Thymus (tissue), 14 donors: ENCODE measurements at places on chromosomes 2 and 18. TPM values are rescaled to one million over a fixed set of nuclear protein-coding genes. Genes with fewer than 3 reads are reported as not detected.

Gene MEP1B
- 0.19 TPM for total RNA-seq

Gene DNER
- total RNA-seq = 0.09 TPM

GRCh38 chr2:173238385-173238784 is 116.3 kb upstream of the CDCA7 start:
- H3K27ac ChIP-seq = no peak overlapping the region
- no peaks in the 10 kb centered on the region for H3K27me3 ChIP-seq
- peaks cover 8% of the 10 kb centered on the region for H3K36me3 ChIP-seq
- no peak overlapping the region for H3K4me3 ChIP-seq

GRCh38 chr2:191415858-191416257 is 170.7 kb downstream of the MYO1B start:
- H3K27ac ChIP-seq = no peak overlapping the region
- H3K27me3 ChIP-seq = no peaks in the 10 kb centered on the region
- DNase-seq = no peak

DNA sequence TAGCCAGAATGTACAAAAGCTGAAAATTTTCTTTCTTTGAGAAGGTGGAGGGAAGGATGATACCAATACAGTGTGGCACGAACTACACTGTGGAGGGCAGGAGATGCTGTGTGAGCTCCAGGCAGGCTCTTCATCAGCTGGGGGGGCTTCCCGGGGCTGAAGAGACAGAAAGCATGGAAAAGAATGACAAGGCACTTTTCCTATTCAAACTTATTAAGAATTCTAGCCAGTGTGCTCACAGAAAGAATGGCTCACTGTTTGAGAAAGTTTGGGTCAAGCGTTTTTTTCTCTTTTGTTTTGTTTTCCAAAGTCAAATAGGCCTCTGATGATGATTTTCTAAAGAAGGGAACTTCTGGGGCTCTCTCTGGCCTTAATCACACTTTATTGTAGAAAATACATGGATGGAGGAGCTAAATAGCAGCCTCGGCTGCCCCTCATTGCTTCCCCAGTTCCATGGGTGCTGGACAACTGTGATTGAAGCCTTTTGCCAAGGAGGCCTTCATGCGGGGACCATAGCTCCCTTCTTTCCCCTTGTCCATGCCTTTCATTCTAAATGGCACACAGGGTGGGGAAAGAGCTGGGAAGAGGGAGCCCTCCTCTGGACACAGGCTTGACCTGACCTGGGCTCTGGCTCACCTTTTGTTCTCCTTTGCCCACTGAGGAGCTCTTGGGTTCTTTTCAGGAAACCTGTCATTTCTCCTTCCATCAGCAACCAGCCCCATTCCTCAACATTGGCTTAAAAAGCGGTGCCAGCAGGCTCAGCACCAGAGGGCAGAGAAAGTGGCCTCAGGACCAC is 130.6 kb downstream of the TDRD15 start:
- H3K4me1 ChIP-seq = no peaks in the 10 kb centered on the region
- DNase-seq = no peak
- no peak overlapping the region for H3K4me3 ChIP-seq
- no peaks in the 10 kb centered on the region for H3K36me3 ChIP-seq
- H3K27ac ChIP-seq = no peak overlapping the region
- H3K27me3 ChIP-seq = no peaks in the 10 kb centered on the region

- H3K4me3 ChIP-seq = no peak overlapping the region
- H3K27me3 ChIP-seq = no peaks in the 10 kb centered on the region
- no peaks in the 10 kb centered on the region for H3K4me1 ChIP-seq
- H3K27ac ChIP-seq = no peak overlapping the region
- DNase-seq = no peak
These were observed 2.4 kb downstream of the TTN start for GRCh38 chr2:178804791-178805190.

DNA sequence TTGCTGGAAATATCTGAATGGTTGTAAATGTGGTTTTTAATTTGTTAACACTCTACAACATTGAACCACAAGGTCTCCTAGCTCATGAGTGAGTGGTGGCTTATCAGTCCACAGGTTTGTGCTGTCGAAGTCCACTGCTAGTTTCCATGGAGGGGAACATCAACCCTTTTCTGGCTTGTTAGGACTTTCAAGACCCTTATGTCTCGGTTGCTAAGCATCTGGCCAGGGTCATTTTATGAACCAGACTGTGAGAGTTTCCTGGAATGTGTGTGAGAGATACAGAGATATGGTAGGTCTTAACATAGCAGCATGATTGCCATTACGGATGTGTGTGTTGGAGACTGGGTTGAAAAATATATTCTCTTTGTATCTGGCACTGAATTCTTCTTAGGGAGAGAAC is 36.9 kb downstream of the KCNE4 start:
- H3K36me3 ChIP-seq = no peaks in the 10 kb centered on the region
- DNase-seq = no peak
- H3K4me1 ChIP-seq = no peaks in the 10 kb centered on the region
- no peaks in the 10 kb centered on the region for H3K27me3 ChIP-seq
